ENCODE measurements at places on chromosomes 3 and 15.

- DNase-seq: peak; percentile 61
Measured at GRCh38 chr15:55694652-55695150, 48.3 kb downstream of the PRTG start.

DNA sequence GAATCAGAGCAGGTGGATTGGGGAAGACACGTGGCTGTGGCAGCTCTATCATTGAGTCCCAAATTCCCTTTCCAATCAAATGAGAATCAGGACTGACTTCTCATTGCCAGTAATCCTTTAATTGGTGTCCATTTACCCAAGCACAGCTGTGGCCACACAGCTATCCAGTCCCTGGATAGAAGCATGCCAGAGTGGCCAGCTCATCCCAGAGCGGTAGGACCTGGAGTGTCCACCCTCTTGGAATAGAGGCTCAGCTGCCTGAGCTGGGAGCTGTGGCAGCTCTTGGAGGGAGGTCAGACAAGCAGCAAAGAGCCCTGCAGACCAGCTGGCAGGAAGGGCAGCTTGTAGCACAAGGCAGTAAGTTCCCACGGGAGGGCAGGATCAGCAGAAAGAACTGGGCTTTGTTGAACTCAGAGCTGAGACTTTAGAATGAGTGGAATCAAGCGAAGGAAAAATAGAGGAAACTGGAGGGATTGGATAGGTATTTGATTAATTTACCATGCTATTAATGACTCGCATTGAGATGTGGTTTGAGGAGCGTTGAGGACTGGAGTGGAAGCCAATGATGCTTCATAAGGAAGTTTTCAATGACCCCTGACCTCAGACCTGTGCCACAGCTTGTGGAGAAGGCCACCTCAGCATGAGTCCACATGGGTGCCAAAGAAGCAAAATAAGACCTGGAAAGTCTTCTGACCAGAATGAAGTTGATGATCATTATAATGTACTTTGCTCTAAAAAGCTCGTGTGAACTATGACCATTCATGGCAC, 6.9 kb upstream of the ALPK3 start:
- no peak for DNase-seq

GRCh38 chr3:3737531-3737930, 61.7 kb upstream of the LRRN1 start:
- no peak for DNase-seq

DNA sequence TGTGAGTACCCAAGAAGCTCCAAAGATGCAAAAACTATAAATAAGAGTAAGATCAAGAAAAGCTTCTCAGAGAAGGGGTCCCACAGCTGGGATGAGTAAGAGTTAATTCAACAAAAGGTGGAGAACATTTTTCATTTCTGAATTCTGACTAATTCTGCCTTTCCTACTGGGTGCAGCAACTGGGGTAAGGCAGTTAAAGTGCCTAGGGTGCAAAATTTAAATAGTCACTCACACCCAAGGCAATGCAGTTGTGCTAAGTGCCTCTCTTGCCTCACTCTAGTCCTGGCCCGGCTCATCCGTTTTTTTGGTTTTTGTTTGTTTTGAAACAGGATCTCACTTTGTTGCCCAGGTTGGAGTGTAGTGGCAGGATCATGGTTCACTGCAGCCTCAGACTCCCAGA, 240.2 kb downstream of the TP63 start:
- no peak for DNase-seq

- peak; percentile 29 for DNase-seq
Measured at GRCh38 chr3:159263750-159264553, 462.1 kb downstream of the MFSD1 start.

- DNase-seq: no peak
Measured at GRCh38 chr15:79938143-79938542, 32.9 kb downstream of the BCL2A1 start.

DNA sequence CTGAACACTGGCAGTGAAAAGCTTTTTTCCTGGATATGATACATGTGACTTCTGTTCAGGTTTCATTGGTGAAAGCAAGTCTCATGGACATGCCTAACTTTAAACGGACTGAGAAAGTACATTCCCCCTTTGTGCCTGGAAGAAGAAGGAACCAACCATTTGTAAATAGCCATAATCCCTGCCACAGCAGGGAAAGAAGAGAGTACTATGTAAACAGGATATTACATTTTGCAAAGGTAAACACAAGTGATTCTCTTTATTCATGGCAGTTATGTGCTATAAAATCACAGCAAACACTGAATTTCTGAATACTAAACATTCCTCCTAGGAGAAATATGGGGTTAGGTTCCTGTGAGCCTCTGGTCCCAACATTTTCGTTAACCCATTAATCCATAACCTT, 46.8 kb downstream of the PRICKLE2 start:
- DNase-seq: no peak

GRCh38 chr15:77037388-77038209, 33.3 kb downstream of the TSPAN3 start:
- DNase-seq: no peak

DNA sequence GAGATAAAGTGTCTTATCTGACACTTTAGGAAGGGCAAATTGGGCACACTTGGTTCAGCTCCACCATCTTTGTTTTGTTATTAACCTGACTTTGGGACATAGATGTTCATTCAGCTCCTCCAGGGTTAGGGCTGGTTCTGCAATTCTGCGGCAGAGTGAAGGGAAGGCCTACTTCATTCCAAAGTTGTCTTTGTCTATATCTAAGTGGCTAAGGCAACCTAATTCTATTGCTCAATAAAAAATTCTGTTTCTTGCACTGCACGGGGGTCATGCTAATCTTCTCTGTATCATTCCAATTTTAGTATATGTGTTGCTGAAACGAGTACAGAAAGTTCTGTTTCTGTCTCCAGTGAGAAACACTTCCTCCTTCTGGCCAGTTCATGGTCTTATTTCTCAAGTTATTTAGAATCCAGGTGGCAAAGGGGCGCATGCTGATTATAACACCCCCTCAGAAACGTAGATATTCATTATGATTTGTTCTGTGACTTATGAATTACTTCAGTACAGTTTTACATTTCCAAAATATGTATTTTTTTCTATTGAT, 53.5 kb downstream of the PFN2 start:
- DNase-seq: no peak

DNA sequence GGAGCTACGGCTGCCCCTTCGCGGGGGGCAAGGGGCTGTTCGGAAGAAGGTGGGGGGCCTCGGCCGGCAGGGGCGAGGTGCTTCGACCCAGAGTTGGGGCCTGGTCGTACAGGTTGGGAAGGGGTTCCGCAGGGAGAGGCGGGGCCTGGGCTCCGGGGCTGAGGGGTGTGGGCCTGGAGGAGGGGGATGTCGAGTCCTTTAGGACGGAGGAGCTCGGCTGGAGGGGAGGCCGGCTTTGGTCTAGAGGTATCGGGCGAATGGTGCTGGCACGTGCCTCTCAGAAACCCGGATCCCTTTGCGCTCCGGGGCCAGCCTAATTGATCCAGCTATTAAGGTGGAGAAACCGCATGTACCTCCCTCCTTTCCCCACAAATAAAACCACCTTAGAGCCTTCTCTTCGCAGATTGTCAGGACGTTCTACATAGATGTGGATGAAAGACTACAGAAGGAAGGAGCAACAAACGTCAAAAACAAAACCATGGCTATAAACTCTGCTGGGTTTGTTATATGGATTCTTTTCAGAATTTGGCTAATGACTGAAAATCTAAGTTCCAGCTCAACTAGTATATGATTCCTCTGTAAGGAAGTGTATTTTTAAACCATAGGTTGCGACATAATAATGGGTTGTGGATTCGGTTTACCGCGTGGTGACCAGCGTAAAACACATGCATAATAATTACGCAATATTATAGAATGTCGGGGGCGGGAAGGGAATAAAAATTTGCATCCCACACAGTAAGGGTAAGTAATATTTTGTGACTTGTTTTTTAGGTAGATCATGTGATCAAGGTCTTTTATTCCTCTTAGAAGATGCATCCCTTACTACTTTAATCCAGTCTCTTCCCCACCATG, 644 bp upstream of the NGLY1 start:
- peak; percentile 86 for DNase-seq

Data from iPS-NIHi11 (cell line).